ENCODE measurements at places on chromosomes 12 and 14.
A peak's percentile ranks its signal among the peaks of the same experiment; 100 is the strongest.

DNA sequence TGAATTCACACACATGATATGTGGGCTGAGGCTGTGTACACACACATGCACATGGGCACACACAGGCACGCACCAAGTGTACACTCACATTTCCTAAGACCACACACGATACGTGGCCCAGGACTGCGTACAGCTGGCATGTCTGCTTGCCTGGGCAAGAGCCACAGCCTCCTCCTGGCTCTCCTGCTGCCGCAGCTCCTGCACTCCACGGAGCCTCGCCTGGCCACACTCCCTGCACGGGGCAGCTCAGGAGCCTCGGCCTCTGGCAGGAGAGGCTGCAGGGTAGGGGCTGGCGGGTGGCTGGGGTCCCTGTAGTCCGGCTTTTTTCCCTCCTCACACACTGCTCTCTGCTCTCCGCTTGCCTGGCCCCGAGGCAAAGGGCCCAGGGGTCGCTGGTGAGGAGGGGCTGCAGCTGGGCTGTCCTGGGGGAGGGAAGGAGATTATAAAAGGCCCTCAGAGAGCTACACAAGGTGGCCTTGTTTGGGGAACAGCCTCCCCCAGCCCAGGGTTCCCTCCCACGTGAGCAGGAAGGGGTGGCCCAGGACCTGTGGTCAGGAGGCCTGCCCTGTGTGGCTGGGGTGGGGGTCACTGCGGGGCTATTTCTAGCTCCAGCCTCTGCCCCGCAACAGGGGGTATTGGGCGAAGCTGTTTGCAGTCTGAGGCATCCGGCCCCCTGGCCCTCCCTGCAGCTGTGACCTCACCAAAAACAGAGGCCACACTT is 89.0 kb upstream of the SFSWAP start:
- DNase-seq, result peak; percentile 81

GRCh38 chr12:106032623-106032925 is 106.2 kb downstream of the NUAK1 start:
- no peak for DNase-seq

- no peak for DNase-seq
These were observed 41.6 kb downstream of the DAD1 start for GRCh38 chr14:22547313-22547947.

DNA sequence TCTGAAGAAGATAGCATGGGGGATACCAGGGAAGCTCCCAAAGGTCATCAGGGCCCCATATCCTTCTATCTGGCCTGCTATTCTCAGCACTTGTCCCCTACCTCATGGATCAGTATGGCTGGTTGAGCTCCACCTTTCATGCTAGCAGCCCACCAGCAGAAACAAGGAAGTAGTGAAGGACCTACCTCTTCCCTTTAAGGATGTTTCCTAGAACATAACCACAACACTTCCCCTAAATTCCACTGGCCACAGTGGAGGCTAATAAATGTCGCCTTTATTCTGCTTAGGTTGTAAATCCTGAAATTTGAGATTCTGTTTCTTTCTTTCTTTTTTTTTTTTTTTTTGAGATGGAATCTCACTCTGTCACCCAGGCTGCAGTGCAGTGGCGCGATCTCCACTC is 128.6 kb upstream of the PARP11 start:
- no peak for DNase-seq

GRCh38 chr14:75993567-75994041 is 8.0 kb downstream of the IFT43 start:
- no peak for DNase-seq

DNA sequence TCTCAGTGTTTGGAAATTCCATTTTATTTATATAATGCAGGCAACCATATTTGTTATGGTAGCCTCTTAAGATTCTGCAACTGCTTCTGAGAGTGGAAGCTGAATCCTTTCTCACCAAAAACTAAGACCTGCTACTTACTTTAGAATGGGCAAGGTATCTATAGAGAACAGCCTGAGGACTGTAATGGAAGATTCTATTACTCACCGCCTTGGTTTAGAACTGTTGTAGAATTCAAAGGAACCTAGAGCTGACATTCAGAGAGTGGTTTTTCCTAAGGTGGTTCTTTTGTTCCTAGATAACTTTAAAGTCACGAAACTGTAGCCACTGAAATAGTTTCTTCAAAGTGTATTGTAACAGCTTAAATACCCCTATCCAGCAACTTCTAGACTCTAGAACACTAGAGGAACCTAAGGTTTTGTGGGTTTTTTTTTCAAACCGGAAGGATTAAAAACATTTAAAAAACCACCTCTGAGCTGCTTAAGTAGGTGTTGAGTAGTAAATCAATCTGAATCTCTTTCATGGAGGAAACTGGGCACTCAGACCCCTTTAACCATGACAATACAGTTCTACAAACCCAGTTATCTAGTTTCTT is 4.2 kb downstream of the TDP1 start:
- no peak for DNase-seq

- no peak for DNase-seq
These were observed 558.2 kb downstream of the FLRT2 start for GRCh38 chr14:86088156-86088555.

DNA sequence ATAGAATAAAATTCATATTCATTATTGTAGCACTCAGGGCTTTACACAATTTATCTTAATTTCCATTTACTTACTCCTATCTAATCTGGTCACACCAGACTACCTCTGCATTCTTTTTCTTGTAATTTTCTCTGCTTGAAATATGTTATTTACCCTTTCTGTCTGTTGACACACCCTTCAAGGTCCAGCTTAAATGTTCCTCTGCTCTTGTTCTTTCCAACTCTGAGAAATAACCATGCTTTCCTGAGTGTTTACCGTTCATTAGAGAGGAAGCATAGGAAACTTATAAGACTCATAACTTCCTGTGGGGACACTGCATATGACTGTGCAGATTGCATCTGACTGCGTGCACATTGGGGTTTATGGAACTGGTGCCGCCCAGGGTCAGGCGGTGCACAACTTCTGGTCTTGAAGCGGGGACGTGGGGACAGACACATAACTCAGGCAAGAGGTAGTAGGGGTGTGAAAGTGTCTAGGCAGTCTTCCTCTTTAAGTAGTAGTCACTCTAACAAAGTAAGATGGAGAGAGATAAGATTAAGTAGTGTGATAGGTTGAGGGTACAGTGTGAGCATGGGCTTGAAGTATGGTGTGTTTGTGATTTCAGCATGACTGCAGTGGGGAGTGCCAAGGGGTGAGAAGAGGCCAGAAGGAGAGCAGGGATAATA is 42.6 kb upstream of the FOXJ2 start:
- no peak for DNase-seq

DNA sequence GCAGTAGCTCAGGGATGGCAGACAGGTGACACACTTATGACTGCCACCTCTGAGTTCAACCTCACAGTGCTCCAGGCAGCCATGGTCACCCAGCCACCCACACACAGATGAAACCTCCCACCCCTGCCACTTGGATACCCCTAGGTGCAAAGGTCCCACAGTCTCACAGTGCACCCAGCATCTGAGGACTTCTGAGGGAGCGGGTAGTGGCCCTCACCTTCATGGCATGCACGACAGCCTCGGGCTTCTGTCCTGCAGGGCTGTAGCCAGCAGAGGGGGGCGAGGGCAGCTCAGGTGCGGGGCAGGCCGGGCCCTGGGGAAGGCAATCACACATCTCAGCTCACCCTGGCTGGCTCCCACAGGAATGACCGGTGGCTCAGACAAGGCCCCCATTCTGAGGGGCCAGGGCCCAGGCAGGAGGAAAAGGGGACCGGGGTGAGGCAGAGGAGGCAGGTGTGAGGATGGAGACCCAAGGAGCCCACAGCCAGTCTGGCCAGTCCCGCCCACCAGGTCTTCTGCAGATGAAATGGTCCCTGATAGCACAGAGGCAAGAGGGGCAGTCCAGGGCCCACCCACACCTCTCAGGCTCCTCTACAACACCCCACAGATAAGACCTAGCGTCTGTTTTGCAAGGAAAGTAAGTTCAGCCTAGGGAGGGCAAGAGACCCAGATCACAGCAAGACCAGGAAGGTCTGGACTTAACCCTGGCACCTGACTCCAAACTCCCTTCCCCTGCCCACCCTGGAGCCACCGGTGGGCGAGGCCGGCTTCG is 35.8 kb downstream of the CCNK start:
- DNase-seq, result no peak

DNA sequence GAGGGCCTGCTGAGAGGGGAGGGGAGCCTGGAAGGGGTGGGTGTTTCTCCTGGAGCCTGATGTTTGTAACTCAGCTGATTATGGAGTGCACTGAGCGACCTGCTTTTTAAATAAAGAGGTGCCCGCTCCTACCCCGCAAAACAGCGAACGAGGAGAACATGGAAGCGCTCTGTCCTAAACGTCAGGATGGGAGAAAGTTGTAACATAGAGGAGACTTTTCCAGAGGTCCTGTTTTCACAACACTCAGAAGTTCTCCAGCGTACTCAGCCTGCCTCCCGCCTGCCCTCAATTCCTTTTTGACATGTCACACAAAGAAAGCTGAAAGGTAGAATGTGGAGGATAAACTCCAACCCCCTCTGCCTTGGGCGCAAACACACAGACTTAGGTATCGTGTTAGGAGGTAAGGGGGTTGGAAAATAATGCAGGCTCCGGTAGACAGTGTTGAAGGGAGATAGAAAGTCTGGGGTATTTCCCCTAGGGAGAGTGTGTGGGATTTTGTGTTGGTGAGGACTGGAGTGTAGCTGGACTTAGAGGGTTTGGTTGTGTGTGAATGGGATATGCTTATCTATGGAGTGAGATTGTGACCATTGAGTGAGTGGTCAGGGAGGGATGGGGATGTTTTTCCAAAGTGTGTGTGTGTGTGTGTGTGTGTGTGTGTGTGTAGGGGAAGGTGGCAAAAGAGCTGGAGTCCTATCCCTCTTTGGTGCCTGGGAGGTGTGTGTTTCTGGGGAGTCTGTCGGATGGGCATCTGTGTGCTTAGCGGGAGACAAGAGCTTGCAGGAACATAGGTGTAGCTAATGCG is 2.1 kb downstream of the NTF3 start:
- DNase-seq, result no peak

DNA sequence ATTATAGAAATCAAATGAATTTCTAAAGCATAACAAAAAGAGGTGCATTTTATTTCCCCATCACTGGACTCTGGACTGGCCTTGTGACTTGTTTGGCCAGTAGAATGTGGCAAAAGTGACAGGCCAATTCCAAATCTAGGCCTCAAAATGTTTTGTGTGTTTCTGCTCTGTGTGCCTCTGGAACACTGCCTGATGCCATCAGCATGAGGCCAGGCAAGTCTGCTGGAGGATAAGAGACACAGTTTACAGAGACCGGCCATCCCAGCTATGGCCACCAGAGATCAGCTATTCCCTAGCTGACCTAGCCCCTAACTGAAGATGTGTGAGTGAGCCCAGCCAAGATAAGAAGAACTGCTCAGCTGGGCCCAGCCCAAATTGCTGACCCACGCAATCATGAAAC is 32.9 kb downstream of the ASCL1 start:
- DNase-seq, result no peak
